Activated CD4-positive, alpha-beta T cell treated with anti-CD3 and anti-CD28 coated beads, Interleukin-10, Interleukin-2, amounts not matched to agents 100 ng/mL and 50 ng/mL, durations not matched to agents 16 hours and 8 hours (primary cell): ENCODE measurements at places on chromosomes 4 and X.

GRCh38 chr4:98657531-98658286, 702 bp downstream of the TSPAN5 start:
- peak; percentile 72 for DNase-seq

DNA sequence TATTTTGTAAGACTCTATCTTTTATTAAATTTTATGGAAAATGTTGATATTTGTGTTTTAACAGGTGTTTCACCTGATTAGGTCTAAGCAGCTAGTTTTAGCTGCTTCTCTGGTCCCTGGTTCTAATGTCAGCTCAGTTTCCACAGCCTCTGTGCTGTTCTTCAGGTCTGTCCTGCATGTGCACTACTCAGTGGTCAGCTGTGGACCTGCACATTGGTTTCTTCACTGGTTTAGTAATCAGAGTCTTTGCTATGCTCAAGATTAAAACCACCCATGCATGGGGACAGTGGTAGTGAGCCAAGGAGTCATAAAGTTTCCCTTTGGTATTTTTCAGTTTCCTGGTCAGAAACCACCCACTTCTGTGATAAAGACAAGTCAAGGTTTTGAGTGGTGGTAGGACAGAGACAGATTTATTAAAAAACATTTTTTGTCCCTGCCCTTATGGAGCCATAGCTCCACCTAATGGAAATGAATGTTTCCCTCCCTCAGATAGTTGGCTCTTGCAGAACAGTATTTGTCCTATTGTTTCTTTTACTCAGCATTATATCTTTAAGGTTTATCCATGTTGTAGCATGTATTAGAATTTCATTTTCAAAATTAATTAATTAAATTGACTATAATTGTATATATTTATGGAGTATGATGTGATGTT, 36.8 kb upstream of the VBP1 start:
- DNase-seq = no peak

- DNase-seq = no peak
Observed at GRCh38 chr4:53453385-53453784, 75.9 kb downstream of the FIP1L1 start.

DNA sequence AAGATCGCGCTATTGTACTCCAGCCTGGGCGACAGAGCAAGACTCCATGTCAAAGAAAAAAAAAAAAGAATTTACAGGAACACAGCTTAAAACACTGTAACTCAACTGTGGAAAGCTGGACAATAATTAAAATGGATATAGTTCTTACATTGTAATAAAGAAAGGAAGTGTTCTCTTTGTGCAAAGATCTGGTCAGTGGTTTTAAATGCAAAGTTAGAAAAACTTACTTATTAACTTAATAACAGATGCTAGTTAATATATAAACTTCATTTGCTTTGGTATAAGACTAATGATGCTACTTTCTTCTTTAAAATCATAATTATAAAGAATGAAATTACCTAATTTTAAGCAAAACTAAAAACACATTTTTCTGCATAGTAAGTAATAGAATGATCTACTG, 2024.1 kb upstream of the TENM3 start:
- no peak for DNase-seq

- DNase-seq = no peak
Observed at GRCh38 chrX:47529548-47529947, 31.5 kb upstream of the ARAF start.

DNA sequence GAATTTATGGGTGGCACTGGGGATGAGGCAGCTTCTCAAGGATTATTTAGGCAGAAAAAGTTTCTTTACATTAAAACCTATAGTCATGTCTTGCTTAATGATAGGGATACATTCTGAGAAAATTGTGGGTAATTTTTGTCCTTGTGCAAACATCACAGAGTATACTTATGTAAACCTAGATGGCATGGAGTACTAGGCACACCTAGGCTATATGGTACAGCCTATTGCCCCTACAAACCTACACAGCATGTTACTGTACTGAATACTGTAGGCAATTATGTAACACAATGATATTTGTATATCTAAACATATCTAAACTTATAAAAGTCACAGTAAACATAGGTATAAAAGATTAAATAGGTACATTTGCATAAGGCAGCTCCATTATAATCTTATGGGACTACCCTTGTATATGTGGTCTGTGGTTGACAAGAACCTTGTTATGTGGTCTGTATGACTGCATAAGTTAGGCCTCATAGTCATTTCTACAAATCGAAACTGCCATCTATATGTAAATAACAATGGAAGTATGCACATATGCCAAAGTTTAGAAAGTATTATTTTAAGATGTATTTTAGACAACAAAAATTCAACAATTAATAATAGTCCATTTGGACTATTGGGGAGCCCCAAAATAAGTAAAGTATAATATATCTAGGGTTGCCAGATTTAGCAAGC, 87.3 kb downstream of the CFAP299 start:
- peak; percentile 35 for DNase-seq

- DNase-seq = no peak
Observed at GRCh38 chr4:155800685-155801343, 42.0 kb downstream of the GUCY1B1 start.

DNA sequence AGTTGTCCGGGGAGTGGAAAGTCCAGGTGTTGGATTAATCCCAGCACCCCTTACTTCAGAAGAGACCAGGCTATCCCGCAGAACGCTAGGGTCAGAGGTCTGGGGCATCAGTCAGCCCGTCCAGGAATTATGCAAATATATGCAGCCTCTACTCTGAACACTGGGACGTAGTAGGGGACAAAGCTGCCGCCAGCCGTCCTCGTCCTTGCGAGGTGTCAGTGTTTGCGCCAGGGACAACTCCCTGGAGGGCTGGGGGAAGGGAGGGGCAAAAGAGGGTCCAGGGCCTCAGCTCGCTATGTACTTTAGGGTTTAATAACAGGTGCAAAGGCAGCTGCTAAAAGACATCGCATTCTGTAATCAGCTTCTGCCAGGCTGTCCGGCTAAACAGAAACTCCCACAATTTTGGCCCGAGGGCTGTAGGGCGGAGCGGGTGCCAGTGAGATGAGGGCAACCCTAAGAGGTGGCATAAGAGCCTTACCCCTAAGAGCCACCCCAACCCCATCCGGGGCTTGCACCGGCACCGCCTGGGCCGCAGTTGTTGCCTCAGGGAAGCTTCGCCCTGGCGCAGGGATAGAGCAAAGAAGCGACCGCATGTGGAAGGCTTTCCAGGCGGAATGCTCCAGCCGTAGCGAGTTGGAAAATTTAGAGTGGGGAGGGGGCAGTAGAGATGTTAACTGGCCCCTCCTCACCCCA, 8.4 kb downstream of the HAND2 start:
- no peak for DNase-seq

DNA sequence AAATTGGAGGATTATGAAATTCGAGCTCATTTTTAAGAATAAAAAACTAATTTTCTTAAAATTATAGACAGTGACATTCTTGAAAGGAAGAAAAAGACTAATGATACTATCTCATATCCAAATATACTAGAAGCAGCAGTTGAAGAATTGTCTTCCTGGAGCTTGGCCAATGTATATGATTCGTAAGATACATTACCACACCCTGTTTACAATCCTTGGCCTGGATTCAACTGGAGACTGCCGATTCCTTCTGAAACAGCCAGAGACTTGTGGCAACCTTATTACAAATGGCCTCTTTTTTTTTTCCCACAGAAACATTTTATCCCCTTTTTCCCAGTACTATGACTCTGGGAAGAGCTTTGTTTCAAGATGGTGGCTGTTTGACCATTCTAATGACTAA, 571.2 kb upstream of the FAT1 start:
- no peak for DNase-seq

- DNase-seq = peak; percentile 55
Observed at GRCh38 chr4:40927074-40927473, 177.3 kb downstream of the NSUN7 start.

- DNase-seq = no peak
Observed at GRCh38 chr4:7396186-7396910, 38.4 kb downstream of the PSAPL1 start.

GRCh38 chrX:55451141-55451540, 786 bp upstream of the MAGEH1 start:
- DNase-seq = no peak

DNA sequence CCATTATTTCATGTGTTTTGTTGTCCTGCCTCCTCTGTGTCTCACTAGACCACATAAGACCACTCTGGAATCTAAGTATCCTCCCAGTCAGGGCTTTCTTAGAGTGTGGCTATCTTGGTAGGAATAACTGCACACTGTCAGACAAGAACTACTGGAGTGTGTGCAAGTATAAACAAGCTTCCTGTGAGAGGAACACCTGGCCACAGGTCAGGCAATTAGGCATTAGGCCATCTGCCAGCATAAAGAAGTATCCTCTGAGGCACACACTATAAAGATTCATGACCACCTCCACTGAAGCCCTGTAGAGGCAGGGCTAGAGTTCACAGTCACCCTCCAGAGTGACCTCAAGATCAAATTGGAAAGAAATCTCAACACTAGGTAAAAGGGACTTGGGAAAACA, 507.0 kb upstream of the PABPC4L start:
- no peak for DNase-seq

- no peak for DNase-seq
Observed at GRCh38 chr4:6124386-6125102, 75.8 kb downstream of the JAKMIP1 start.

DNA sequence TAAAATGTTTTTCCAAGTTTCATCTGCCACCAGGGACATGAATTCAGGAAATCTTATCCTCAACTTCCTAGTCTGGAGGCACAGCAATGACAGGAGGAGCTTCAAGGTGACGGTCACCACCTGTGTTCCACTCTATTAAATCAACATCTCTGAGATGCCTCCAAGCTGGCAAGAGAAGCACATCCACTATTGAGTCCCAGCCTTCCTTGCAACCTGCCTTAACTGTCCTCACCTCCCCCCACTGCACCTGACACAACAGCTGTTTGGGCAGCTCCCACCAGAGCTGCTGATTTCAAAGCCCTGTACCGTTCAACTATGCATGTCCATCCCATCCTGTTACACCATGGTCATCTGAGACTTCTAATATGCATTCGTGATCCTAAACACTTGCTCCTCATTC, 123.4 kb downstream of the COL25A1 start:
- DNase-seq = no peak

GRCh38 chrX:140822861-140823260, 113.3 kb downstream of the LINC00632 start:
- DNase-seq = no peak

- DNase-seq = no peak
Observed at GRCh38 chr4:47465004-47465403, 1.5 kb upstream of the COMMD8 start.

DNA sequence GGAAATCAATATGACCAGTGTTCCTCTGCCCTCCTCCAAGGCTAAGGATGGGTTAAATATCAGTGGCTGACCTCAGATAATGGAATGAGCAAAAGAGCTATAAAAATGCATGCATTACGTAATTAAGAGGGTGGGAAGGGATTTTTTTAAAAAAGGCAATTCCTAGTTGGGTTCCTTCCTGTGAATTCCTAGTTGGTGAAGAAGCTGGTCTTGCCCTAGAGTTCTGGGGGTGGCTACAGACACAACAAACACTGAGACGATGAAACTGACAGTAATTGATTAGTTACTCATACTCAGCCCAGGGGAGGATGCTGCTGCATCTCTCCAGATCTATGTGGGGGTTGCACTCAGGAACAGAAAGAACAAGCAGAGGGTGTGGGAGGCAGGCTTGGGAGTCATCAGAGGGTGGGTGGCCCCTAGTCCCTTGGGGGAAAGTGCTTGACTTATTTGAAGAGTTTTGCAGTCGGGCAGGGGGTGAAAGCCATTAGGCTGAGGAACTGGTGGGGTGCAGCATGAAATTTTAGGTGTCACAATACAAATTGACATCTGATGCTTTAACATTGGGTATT, 662.0 kb upstream of the FRG1 start:
- no peak for DNase-seq

DNA sequence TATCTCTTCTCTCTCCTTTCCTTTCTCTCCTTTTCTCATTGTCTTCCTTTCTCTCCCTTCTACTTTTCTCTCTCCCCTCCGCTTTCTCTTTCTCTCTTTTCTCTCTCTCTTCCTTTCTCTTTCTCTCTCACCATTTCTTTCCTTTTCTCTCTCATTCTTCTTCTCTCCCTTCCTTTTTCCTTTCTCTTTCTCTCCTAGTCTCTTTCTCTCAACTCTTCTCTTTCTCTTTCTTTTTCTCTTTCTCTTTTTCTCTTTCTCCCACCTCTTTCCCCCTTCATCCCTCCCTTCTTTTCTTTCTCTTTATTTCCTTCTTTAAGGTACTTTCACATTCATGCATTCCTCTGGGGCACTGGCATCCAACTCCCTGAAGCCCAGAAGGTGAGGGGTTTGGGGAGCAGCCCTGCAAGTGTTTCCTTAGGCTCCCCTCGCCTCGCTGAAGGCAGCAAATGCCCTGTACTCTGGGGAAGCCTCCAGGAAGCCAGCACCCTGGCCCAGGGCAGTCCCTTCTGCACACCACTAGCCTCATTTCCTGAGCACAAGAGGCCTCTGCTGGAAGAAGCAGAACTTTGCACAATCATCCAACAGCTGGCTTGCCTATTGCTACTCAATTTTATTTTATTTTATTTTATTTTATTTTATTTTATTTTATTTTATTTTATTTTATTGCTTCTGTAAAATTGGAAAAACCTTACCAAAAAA, 124.2 kb downstream of the NFKB1 start:
- DNase-seq = peak; percentile 82

GRCh38 chrX:142576615-142577014, 371.5 kb upstream of the MAGEC2 start:
- no peak for DNase-seq

DNA sequence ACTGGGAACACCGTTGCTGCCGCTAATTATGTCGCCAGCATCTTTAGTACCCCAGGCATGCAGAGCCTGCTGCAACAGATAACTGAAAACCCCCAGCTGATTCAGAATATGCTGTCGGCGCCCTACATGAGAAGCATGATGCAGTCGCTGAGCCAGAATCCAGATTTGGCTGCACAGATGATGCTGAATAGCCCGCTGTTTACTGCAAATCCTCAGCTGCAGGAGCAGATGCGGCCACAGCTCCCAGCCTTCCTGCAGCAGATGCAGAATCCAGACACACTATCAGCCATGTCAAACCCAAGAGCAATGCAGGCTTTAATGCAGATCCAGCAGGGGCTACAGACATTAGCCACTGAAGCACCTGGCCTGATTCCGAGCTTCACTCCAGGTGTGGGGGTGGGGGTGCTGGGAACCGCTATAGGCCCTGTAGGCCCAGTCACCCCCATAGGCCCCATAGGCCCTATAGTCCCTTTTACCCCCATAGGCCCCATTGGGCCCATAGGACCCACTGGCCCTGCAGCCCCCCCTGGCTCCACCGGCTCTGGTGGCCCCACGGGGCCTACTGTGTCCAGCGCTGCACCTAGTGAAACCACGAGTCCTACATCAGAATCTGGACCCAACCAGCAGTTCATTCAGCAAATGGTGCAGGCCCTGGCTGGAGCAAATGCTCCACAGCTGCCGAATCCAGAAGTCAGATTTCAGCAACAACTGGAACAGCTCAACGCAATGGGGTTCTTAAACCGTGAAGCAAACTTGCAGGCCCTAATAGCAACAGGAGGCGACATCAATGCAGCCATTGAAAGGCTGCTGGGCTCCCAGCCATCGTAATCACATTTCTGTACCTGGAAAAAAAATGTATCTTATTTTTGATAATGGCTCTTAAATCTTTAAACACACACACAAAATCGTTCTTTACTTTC, 1.8 kb downstream of the UBQLN2 start:
- DNase-seq = peak; percentile 14

- no peak for DNase-seq
Observed at GRCh38 chr4:34950926-34951325, 1293.4 kb downstream of the ARAP2 start.
